ENCODE measurements at places on chromosomes 11 and 22.
A peak's percentile ranks its signal among the peaks of the same experiment; 100 is the strongest.

DNA sequence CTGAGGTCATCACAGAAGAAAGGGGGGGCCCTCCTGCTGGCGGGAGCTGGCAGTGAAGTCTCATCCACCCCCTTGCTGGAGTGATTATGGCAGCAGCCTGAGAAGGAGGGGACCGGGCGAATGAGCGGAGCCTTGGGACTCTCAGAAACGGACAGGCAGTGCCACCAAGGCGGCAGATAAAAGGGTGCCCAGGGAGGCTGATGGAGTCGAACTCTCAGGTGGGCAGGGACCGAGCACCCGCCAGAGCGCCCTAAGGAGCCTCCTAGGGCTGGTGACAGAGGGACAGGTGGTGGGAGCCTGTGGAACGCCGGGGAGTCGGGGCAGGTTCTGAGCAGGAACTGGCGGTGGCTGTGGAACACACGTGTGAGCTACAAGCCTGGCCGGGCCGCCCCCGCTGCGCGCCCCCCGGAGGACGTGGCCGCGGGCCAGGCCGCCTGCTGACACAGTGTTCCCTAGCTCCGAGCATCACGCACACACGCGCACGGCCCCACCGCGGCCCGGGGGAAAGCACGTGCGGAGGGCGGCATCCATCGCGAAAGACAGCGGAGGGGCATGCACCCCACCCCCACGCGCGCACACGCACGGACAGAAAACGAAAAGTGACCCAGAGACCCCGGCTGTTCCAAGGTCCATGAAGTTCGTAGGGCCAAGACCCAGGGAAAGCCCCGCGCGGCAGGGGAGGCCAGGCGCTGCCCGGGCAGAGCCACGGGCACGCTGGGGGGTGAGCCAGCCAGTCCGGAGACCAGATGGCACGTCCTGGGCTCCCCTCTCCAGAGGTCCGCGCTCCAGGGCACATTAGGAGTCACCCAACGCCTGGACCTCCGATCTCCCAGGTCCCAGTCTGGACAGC, 1.0 kb downstream of the VWCE start:
- DNase-seq: peak; percentile 44

DNA sequence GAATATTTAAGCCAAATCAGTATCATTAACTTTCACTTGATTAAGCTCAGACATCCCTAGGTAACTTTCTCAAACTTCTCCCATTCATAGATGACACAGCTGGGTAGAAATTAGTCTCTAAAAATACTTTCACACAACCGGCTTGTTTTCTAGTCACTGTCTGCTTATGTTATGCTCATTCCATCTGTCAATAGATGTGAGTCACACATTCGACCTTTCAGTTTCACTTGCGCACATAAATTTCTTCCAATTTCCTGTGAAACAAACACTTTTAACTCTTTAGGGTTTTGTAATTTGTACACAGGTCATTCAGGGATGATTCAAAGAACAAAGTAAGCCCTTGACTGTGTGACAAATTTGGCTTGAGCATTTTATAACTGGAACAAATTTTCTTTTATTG, 723.0 kb downstream of the KCNA4 start:
- no peak for DNase-seq

DNA sequence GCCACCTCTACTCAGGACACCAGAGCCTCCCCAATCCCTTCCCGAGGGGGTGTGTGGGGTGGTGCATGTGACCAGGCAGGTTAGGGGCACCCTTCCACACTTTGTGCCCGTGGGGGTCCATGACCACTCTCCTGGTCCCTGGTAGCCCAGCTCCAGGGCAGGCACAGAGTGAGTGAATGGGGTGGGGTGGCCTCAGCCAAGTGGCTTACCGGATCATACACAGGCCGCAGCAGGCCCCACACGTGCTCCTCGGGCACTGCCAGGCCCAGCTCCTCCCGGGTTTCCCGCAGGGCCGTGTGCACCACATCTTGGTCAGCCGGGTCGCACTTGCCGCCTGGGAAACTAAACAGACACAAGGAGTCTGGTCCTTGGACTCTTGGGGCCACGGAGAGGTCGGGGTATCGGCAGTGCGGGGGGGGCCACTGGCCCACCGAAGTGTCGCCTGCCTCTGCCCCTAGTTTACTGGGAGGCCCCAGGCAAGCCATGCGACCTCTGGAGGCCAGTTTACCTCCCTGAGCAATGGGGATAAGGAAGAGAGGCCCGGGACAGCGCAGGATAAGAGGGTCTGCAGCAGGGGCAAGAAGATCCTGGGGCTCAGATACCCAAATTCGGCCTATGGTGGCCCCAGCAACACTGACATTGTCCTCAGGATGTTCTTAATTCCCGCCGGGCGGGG, 889 bp downstream of the NUDT8 start:
- no peak for DNase-seq

GRCh38 chr11:133619397-133619796, 87.1 kb upstream of the OPCML start:
- DNase-seq: no peak

GRCh38 chr11:112852143-112852866, 108.9 kb upstream of the NCAM1 start:
- no peak for DNase-seq

DNA sequence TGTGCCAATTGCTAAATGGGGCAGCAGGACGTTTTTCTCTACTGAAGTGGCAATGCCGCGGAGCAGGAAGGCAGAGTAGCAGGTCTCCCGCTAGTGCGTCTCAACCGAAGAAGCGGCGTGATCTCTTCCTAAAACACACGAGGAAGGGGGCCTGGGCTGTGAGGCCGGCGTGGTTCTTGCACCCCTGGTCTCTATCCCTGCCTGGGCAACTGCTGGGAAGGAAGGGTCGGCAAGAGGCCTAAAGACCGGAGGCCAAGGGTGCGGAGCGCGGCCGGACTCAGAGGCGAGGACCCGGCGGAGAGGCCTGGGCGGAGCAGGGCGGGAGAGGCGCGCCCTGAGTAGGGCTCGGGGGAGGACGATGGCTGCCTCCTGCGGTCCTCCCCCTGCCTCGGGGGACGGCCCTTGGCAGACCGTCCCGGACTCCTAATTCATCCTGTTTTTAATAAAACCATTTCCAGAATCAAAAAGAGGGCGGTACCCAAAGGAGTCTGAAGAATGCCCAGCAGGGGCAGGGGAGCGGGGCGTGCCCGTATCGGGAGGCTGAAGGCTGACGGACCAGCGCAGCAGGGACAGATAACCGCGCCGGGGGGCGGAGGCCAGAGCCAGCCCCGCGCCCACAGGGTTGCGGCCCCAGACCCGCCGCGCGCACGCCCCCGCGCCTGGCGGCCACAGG, 572 bp upstream of the APLP2 start:
- peak; percentile 32 for DNase-seq

- no peak for DNase-seq
These were observed 33.2 kb downstream of the ACAT1 start for GRCh38 chr11:108154591-108154990.

- no peak for DNase-seq
These were observed 423.0 kb downstream of the DYNC2H1 start for GRCh38 chr11:103532133-103532788.

GRCh38 chr11:103927535-103927934, 108.9 kb upstream of the DDI1 start:
- no peak for DNase-seq

DNA sequence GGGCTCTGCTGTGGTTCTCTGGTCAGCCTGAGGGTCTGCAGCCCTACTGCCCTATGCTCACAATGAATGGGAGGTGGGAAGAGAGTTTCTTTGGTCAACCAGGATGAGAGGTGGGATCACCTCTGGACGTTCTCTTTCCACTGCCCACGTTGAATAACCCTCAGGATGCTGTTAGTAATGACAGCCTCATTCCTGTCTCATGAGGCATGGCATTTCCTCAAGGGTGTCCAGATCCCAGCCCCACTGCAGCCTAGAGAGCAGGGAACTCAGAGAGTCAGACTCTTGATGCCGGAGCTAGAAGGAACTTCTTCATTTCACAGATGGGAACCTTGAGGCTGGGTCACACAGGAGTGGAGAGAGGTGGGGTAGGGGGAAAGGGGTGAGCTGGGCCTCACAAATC, 196.0 kb downstream of the CEP164 start:
- no peak for DNase-seq

DNA sequence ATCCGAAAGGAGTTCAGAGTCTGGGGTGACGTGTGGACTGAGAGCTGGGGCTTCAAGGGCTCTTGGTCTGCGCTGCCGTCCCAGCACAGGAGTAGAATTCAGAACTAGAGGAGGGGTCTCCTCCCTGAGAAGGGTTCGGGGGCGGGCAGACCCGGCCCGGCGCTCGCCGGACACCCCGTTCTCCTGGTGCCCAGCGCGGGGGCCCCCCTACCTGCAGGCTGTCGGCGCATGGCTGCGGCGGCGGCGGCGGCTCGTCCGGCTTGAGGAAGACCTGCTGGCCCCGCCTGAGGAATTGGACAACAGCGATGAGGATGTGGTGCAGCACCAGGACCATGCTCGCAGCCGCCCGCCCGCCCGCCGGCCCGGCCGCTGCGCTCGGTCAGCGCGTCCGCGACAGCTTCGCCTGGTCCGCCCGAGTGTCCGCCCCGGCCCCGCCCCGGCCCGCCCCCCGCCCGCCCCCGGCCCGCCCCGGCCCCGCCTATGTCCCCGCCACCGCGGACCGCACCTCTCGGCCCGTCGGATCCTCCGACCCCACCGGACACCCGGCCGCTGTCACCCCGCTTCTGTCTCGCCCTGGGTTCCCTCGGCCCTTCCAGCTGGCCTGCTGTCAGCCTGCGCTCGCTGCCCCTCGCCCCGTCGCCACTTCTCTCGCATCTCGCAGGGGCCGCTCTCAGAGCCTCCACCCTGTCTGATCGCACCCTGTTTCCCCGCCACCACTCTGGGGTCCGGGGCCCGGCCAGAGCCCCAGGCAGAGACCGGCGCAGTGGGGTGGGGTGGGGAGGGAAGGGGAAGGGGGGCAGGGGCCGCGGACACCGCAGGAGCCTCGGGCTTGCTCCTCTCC, 32.0 kb downstream of the PDE2A start:
- DNase-seq: no peak
